ENCODE measurements at places on chromosomes 2 and 18. TPM values are rescaled to one million over a fixed set of nuclear protein-coding genes. Genes with fewer than 3 reads are reported as not detected.

The UGT1A1 gene
- not detected for total RNA-seq

The HNMT gene
- not detected for total RNA-seq

The ANKRD36B gene
- total RNA-seq = 16.5 TPM

The CFAP210 gene
- total RNA-seq = not detected

The ZSWIM2 gene
- not detected for total RNA-seq

The ALKAL2 gene
- not detected for total RNA-seq

DNA sequence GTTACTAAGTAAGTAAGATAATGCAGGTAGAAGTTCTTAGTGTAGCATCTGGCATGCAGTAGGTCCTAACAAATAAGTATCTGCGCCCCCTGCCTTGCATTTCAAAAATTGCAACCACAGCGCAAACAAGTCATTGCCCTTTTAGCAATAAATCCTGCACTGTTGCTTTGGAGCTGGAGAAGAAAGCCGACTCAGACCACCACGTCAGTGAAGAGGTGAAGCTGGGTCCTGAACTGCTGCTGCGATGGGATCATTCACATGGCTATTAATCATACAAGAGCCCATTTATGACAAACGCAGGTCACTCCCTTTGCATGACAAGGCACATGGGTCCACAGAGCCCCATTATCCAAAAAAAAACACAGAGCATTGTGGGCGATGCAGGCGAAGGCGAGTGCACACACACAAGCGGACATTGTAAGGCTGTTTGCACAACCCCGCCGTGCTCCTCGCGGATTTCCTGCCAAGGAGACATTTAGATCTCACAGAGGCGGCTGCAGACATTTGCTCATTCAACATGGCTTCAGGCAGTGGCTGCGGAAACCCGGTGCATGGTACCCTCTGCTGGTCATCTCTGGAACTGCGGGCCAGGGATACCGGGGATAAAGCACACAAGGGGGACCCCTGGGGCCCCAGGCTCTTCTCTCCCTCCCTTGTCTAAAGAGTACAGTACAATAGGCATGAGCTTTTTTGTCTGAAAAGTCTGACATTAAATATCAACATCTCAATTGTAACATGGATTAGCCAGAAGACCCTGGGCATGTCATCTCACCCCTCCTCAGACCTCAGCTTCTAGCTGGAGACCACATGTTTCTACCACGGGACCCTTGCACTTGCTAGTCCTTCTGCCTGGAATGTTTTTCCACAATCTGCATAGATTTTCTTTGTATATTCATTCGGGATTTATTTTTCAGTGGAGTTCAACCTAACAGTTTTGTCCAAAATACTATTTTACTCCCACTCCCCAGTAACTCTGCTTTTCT lies 56.7 kb downstream of the CYRIA start:
- peak; percentile 32 for DNase-seq

GRCh38 chr18:8435376-8435775 lies 173.9 kb upstream of the RAB12 start:
- DNase-seq = no peak

DNA sequence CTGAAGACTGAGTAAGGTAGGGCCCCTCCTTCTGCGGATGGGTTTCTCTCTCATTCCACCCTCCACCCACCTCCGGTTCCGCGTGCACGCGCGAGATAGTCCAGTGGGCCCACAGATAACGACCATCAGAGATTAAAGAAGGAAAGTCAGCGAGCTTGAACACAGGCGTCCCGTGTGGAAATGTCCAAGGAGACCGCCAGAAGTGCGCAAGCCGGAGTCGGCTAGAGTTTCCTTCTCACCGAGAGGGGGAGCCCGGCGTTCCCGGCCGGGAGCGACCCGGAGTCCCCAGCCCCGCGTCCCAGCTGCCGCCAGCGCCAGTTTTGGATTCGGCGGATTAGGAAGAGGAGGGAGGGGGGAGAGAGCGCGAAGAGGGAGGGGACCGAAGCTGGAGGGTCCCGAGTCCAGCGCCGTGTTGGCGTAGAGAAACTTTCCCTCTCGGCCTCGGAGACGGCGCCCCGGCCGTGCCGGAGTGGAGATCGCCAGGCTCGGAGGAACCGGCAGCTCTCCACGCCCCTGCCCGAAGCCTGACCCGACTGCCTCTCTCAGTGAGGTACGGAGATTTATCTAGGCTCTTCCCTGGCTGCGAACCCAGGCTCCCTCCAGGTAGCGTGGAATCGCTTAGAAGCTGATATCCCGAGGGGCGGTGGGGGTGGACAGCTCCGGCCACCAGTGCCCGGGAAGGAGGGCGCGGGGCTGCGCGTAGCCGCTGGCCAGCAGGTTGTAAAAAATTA lies at the start of gene GULP1:
Gene GULP1 (plus strand): TSS at position 258 of the 731 bp plus-strand sequence. CDS start 185,829 bp downstream, outside the sequence.
- no peak for DNase-seq

GRCh38 chr18:9594823-9595596 lies 19.3 kb downstream of the PPP4R1 start:
- DNase-seq = no peak

GRCh38 chr2:180753809-180754761 lies 226.3 kb upstream of the UBE2E3 start:
- DNase-seq = no peak

DNA sequence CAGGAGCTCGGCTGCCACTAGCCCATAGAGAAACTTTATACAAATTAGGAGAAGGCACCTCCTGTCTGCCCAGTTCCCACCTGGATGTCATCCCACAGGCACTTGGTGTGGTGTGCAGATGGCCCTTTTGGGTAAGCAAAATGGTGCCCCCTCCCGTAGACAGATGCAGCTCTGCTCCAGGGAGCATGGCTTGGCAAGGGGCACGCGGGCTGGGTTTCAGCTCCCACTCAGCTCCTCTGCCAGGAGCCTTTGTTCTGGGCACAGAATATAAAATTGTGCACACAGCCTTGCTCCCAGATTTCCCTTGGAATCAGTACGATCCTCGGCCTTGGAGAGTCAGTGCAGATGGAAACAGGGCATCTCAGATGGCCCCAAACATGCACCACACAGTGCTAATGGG lies 20.3 kb upstream of the KCNF1 start:
- DNase-seq = no peak

DNA sequence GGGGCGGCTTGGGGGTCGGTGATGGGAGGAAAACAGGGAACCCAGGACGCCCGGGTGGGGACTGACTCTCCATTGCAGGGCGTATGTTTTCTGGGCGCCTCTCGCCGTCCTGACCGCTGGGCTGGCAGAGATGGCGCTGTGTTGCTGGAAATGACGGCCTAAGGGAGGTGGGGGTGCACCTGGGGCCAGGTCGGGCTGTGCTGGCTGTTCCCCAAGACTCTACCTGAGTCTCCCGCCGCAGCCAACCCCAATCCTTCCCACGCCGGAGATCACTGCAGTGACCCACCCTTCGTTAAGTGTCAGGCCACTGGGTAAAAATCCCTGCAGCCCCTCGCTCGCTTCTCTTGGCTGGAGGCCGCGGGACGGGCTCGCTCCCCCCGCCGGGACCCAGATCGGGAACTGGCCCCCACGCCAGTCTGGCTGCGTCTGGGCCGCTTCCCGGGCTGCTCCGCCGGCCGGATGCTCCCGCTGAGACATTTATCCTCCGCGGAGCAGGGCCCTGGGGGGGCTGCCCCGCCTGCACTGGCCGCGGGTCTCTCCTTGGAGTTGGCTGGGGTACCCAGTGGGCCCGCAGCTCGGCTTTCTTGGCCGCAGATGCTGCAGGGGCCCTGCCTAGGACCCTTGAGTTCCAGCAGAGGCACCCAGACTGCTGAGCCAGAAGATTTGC lies 7.8 kb upstream of the ARMC9 start:
- no peak for DNase-seq

DNA sequence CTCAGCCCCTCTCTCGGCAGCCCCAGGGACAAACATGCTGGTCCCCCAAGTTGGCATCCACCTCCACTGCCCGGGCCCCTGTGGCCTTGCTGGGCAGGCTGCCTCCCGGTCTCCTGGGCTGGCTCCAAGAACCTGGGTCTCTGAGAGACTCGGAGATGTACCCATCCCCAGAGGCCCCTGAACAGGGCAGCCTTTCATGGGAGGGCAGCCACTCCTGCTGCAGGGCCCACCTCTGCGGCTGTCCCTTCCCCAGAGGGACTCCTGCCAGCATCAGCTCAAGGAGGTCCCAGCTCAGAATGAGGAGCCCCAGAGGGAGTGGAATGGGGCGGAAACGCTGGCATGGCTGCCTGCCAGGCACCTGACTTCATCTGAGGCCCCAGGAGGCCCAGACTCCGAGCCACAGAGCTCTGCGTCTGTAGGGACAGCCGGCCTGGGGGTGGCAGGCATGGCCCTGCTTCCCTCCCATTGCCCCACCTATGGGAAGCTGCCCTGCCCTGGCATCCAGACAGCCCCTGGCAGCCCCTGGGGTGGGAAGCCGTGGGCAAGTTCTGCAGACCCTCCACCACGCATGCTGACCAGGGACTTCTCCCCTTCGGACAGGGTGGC lies 857 bp upstream of the CROCC2 start:
- no peak for DNase-seq
